ENCODE measurements at places on chromosomes 3 and 15. TPM values are rescaled to one million over a fixed set of nuclear protein-coding genes. Genes with fewer than 3 reads are reported as not detected.

MYNN gene
- 9.8 TPM for total RNA-seq

KIF7 gene
- 3.4 TPM for total RNA-seq

HMCES gene
- total RNA-seq: 38.7 TPM

IL5RA gene
- total RNA-seq: not detected

SLC12A1 gene
- not detected for total RNA-seq

KIF9 gene
- 18.2 TPM for total RNA-seq

ALCAM gene
- 120 TPM for total RNA-seq

All from A549 treated with AZD2906 at 1 μM for 4 hours (cell line).